Fibroblast of skin of left biceps (primary cell): ENCODE measurements at places on chromosomes 13 and 19.

- DNase-seq = peak; percentile 91
Observed at GRCh38 chr13:64723724-64724123, 2506.4 kb downstream of the PCDH9 start.

DNA sequence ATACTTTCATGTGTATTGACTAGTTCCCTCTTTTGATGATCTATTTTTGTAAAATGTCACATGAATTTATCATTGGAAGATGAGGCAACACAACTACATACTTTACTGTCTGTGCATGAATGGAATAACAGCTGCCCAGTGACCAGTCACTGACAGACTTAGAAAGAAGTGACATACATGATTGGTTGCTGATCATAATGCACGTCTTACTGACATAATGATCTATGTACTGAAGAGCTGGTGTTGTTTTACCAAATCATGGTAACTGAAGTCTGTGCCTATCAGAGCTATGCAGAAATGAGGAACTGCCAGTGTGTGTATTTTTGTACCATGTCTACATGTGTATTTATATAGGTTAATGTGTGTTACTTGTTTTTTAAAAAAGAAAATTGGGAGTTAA, 26.5 kb downstream of the GPR18 start:
- DNase-seq = no peak

DNA sequence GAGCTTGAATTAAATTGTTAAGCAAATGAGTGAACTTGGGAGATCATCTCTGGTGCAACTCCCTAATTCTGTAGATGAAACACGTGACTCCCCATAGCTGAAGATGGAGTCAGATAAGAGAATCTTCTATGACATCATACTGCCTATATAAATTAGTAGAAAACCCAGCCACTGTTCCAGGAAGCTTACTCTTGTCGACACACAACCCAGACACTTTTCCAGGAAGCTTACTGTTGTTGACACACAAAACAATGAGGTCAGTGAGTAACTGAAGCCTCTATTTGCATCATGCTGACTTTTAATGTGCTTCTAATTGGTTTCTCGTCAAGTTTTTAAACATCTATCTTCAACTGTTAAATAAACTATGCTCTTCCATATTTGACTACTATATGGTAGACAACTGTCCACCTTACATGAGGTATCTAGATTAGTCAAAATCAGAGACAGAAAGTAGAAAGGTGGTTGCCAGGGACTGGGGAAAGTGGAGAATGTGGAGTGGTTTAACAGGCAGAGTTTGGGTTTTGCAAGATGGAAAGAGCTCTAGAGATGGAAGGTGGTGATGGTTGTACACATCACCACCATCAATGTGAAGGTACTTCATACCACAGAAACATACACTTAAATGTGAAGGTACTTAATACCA, 168.2 kb downstream of the FGF14 start:
- no peak for DNase-seq

- peak; percentile 78 for DNase-seq
Observed at GRCh38 chr13:106373989-106374572, 161.4 kb downstream of the EFNB2 start.

GRCh38 chr13:26508885-26509284, 48.6 kb upstream of the WASF3 start:
- DNase-seq = no peak

DNA sequence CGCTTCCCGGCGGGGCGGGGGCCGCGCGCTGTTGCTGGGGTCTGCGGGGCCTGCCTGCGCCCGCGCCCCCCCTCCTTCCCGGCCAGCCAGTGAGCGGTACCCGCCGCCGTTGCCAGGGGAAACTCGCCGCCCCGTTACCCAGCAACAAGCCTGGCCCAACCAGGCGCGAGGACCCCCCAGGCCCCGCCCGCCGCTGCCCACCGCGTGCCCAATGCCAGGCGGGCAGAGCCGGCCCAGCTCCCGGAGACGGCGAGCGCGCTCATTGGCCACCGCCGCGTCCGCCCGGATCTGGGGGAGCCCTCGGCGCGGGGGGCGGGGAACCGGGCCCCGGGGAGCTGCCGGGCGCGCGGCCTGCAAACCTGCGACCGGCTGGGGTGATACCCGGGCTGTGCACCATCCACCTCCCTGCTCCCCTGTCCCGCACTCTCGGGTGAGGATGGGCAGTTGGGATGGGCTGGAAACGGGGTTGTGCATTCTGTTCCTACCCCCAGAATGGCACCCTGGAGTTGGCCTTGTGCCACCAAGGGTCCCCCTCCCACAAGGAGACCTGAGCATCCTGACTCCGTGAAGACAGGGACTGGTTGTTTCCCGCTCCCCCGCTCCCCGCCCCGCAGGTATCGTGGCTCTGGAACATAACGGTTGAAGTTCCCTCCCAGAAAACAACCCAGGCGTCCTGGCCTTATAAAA, 8.8 kb upstream of the BBC3 start:
- DNase-seq = no peak

- no peak for DNase-seq
Observed at GRCh38 chr13:44072536-44072935, 192.8 kb downstream of the LACC1 start.

- DNase-seq = no peak
Observed at GRCh38 chr19:53466726-53467484, 628 bp upstream of the ZNF813 start.

DNA sequence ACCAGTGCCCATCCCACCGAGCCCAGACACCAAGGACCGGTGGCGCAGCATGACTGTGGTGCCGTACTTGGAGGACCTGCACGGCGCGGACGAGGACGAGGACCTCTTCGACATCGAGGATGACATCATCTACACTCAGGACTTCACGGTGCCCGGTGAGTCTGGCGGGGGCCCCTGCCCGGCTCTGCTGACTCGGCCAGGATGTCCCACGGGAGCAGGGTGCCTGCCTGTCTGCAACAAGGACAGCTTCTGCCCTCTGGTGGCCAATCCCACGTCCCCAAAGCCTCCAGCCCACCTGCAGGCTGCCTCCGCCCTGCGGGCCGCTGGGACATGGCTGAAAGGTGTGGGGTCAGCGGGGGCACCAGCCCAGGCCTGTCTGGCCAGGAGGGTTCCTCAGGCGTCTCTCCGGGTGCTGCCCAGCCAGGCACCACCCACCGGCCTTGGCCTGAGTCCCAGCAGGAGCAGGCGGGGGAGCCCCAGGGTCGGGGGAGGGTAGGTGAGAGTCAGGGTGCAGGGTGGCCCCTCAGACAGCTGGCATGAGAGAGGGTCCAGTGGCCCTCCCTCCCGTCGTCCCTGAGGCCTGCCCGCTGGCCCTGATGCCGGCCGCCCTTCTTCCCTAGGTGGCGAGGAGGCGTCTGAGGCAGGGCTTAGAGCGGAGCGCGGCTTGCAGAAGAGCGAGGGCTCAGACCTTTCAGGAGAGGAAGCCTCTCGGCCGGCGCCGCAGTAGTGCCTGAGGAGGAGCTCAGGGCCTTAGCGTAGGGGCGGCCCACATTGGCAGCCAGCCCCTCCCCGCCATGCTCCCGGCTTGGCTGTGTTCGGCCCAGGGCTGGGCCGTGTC, 14.6 kb downstream of the CBARP start:
- DNase-seq = no peak

DNA sequence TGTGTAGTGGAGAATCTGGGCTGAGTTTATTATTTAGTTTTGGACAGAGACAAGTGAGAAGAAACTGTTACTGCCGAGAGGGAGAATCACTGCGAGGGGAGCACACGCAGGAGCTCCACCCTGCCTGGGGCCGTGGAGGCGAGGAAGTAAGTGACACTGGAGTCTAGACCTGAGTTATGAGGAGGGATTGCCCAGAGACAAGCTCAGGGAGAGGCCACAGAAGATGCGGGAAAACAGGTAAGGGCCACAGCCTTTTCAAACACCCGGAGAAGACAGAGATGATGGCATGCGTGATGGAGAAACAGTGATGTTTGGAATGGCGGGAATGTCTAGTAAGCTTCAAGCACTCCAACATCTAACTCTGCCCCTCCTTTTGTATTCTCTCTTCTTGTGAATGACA, 84.1 kb downstream of the TNFSF11 start:
- no peak for DNase-seq

DNA sequence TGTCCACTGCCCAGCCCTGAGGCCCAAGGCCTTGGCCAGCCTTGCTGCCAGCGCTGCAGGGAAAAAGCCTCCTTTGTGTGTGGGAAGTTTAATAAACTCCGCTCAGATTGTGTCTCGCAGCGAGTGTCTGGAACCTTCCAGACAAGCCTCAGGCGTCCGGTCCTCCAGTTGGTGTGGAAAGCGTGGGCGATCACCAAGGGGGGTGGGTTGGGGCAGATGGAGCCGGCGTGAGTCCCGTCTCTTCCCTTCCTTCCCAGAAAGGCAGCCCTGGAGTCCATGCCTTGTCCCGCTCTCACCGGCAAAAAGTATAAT, 4.6 kb downstream of the STK11 start:
- no peak for DNase-seq

DNA sequence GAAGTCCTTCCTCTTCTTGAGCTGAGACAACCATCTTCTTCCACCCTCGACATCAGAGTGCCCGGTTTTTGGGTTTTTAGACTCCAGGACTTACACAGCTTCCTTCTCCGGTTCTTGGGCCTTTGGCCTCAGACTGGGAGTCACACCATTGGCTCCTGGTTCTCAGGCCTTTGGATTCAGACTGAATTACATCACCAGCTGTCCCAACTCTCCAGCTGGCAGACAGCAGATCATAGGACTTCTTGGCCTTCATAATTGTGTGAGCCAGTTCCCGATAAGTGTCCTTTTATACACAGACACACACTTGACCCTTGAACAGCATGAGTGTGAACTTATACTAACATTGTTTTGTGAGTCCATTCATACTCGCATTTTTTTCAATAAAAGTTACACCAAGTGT, 166.0 kb upstream of the UBL3 start:
- DNase-seq = no peak

- no peak for DNase-seq
Observed at GRCh38 chr13:92512852-92513251, 713.8 kb upstream of the GPC6 start.

DNA sequence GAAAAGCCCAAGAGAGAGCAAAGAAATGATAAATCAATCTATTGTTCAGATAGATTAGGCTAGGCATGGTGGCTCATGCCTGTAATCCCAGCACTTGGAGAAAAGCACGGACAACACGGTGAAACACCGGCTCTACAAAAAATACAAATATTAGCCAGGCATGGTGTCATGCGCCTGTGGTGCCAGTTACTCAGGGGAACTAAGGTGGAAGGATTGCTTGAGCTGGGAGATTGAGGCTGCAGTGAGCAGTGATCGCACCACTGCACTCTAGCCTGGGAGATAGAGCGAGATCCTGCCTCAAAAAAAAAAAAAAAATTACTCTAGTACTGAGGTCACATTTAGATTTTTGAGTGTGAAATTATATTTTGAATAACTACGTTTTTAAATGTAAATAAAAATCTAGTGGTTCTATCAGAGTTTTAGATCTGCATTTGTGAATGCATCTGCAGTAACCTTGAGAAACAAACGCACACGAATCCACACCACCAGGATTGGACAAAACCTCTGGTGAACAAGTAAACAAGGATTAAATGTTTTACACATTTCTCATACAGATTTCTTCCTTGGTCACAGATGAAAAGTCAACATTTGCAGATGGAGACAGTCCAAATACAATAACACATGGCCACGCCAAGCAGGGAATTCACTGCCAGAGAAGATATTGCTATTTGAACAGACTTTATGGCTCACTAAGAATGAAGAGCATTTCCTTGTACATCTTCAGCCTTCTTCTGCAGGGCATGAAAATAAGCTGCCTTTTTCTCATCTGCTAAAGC, 917.6 kb downstream of the PCDH9 start:
- peak; percentile 58 for DNase-seq

- no peak for DNase-seq
Observed at GRCh38 chr19:4640247-4641000, 1.1 kb downstream of the TNFAIP8L1 start.

GRCh38 chr13:41006978-41007743, 12.0 kb downstream of the ELF1 start:
- DNase-seq = no peak

GRCh38 chr13:114234645-114235421, at the start of gene CDC16:
CDC16 (plus strand) TSS chr13:114234897; CDS start chr13:114235085, 188 bp downstream.
- peak; percentile 74 for DNase-seq

- DNase-seq = no peak
Observed at GRCh38 chr19:18735324-18735723, 51.8 kb downstream of the CRTC1 start.

DNA sequence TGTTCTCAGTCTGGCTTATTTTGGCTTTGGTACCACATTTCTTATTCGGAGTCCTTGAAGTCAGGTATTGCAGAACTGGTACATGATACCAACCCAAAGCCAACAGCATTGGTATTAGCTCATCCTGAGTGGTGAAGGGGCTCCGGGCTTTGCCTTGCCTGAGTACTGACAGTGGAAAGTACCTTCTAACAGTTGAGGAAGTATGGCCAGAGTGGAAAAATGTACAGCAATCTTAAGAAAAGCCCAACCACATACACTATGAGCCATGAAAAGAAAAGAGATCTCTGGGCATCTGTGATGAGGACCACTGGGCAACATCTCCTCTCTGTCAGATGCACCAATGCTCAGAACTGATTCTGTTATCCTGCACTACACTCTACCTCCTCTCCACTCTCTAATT, 8.3 kb downstream of the LCP1 start:
- DNase-seq = no peak

- DNase-seq = no peak
Observed at GRCh38 chr13:83667606-83668005, 214.7 kb downstream of the SLITRK1 start.

DNA sequence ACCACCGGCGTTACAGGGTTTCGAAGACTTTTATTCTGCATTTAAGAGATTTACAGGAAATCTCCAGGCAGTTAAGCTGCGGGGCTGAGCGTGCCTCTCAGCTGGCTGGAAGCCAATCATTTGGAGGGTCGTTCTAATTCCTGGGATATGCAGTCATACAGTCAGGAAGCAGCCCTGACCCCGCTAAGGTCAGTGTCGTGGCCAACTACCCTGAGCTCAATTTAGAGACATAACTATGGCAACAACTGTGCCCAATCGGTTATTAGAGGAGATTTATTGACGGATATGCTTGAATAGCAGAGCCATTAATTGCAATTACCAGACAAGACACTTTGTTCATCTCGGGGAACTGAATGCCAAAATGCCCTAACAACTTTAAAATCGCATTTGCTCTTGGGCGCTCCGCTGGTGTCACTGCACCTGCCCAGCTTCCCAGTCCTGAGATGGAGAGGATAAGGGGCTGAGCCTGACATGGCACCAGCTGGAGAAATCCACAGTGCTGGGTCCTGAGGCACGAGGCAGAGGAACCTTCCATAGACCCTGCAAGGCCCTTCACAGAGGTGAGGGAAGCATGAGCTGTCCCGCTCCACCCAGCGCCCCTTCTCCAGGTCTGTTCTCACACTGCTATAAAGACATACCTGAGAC, 15.1 kb upstream of the ZNF507 start:
- DNase-seq = no peak

GRCh38 chr13:47421525-47421924, 524.7 kb upstream of the HTR2A start:
- peak; percentile 43 for DNase-seq

- peak; percentile 5 for DNase-seq
Observed at GRCh38 chr13:25037057-25037813, 58.7 kb upstream of the PABPC3 start.
